ENCODE measurements at places on chromosomes 12 and 14. TPM values are rescaled to one million over a fixed set of nuclear protein-coding genes. Genes with fewer than 3 reads are reported as not detected.

The APOF gene
- not detected for total RNA-seq

The NELL2 gene
- total RNA-seq: 1.2 TPM

The GPD1 gene
- total RNA-seq: 2.2 TPM

The OR6C2 gene
- total RNA-seq: not detected

The FLRT2 gene
- 91.4 TPM for total RNA-seq

The DPY19L2 gene
- total RNA-seq: 11.9 TPM

The BCL2L14 gene
- total RNA-seq: not detected

The NANOG gene
- 0.57 TPM for total RNA-seq

The SOAT2 gene
- total RNA-seq: 0.63 TPM

The AJUBA gene
- 12.9 TPM for total RNA-seq

The TMEM63C gene
- total RNA-seq: 0.26 TPM

The PMEL gene
- total RNA-seq: 0.93 TPM

The TPPP2 gene
- total RNA-seq: not detected

The M6PR gene
- total RNA-seq: 105 TPM

The DNAH10 gene
- not detected for total RNA-seq

The KCNH3 gene
- 1.7 TPM for total RNA-seq

The IFI27L1 gene
- total RNA-seq: 16.8 TPM

The PPP1R1A gene
- 13.6 TPM for total RNA-seq

The RBM25 gene
- total RNA-seq: 83.9 TPM

The GON7 gene
- total RNA-seq: 7.4 TPM

The CELA1 gene
- not detected for total RNA-seq

The C14orf180 gene
- 0.68 TPM for total RNA-seq

The ATXN3 gene
- 59.0 TPM for total RNA-seq

The SYNE3 gene
- total RNA-seq: 39.1 TPM

The TAC3 gene
- not detected for total RNA-seq

The DTX1 gene
- 4.8 TPM for total RNA-seq

The METAP2 gene
- 55.7 TPM for total RNA-seq

The TMEM132C gene
- total RNA-seq: 0.78 TPM

The C1R gene
- 769 TPM for total RNA-seq

All from aorta (tissue), 5 donors.